GM13976 (cell line): ENCODE measurements at places on chromosomes 7 and 10.

DNA sequence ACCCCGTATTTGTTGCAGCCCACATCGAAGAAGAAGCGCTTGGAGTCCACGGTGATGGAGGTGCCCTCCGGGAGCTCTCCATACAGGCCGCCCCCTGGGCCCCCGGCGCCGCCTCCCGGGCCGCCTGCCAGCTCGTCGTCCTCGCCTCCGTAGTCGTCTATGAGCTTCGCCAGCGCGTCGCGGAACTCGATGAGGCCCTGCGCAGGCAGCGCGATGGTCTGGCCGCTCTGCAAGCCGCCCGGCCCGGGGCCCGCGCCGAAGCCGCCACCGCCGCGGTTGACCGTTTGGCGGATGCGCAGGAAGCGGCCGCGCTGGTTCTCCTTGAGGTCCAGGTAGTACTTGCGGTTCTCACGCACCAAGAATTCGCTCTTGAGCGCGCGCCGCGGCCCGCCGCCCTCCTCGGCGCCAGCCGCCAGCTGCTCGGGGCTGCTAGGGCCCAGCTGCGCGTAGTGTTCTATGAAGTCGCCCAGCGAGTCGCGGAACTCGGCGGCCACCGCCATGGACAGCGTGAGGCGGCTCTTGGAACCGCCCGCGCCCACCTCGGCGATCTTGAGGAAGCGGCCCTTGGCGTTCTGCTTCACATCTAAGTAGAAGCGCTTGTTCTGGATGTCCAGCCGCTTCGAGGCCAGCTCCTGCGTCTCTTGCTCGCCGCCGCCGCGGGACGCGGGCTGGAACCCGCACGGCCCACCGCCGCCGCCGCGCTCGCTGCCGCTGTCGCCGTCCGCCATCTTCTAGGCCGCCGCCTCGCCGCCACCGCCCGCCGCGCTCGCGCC is 523 bp downstream of the PURB start:
- DNase-seq = peak; percentile 52

DNA sequence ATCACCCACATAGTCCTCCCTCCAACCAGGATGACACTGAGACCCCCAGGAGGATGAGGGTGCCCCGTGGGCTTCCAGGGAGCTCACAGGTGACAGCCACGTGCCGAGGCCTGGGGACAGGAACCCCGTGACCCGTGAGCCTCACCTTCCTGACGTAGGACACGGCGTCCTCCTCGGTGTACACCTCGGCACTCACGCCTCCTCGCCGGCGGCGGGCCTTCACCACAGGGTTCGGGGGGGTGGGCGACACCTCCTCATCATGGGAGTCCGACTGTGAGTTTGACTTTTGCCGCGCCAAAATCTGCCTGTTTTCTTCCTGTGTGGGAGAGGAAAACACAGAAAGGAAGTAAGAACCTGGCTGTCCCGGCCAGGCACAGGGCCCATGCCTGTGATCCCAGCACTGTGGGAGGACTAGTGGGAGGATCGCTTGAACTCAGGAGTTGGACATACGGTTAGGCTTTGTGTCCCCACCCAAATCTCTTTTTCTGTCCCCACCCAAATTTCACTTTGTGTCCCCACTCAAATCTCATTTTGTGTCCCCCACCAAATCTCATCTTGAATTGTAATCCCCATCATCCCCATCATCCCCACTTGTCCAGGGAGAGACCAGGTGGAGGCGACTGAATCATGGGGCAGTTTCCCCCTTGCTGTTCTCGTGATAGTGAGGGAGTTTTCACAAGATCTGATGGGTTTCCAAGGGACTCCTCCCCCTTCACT is 45.9 kb upstream of the DNAAF5 start:
- DNase-seq = no peak

DNA sequence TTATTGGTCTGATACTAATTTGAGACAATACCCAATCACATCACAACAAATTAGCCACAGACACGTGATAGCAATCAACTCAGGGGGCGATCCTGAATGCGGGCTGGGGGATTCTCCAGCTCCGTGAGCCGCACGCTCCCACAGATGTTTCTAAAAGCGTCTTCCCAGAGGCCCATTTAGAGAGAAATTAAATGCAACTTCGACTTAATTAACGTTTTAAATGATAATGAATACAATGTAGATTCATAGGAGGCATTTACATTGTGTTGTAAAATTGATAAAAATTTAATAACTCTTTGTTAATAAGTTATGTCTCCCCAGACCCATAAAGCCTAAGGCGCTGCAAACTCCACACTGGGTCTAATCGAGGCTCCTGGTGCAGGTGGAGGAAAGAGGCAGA is 642.6 kb downstream of the KCNMA1 start:
- no peak for DNase-seq

DNA sequence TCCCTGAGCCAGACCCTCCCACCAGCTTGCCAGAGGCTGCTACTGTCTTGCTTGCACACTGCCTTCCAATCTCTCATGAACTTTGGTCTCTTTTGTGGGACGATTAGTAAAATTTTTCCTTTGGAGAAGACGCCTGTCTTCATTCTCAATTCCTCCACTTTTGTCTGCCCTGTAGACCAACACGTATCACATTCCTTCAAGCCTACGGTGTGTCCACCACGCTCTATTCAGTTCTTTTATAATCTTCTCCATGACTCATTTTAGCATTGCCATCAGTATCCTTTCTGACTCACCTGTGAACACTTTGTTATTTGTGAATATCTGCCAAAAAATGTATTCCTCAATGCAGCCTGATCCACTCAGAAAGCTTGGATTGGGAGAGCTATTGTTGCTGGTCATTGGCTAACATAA is 1.4 kb downstream of the GIMAP5 start:
- DNase-seq = no peak

DNA sequence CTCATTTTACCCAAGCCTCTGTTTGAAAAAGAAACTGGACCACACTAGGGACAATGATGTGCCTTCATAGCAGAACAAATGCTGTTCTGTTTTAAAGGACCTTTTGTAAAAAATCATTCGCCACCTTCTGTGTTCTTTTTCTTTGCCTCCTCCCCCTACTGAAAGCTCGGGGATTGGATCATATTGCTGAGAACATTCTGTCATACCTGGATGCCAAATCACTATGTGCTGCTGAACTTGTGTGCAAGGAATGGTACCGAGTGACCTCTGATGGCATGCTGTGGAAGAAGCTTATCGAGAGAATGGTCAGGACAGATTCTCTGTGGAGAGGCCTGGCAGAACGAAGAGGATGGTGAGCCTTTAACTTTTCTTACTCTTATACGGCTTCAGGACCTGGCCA is 62.2 kb downstream of the POLL start:
- no peak for DNase-seq

DNA sequence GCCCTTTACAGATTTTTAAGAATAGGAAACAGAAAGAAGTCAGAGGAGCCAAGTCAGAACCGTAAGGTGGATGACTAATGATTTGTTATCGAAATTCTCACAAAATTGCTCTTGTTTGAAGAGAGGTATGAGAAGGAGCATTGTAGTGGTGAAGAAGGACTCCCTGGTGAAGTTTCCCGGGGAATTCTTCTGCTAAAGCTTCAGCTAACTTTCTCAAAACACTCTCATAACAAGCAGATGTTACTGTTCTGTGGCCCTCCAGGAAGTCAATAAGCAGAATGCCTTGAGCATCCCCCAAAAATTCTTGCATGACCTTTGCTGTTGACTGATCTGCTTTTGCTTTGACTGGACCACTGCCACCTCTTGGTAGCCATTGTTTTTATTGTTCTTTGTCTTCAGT is 152.9 kb downstream of the HGF start:
- no peak for DNase-seq

DNA sequence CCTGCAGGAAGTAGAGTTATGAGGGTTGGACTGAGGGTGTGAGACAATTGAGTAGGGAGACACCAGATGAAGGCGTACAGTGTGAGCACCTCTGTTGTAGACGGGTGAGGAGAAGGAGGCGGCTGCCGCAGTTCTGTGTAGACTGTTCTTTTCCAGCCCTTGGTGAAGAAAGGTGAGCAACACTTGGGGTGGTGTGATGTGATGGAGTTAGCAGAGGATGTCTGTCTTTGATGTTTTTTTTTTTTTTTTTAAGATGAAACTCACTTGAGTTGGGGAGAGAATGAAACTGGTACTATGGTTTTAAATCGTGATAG is 42.8 kb upstream of the RNF216 start:
- DNase-seq = no peak

GRCh38 chr7:90337106-90337505 is 9.4 kb upstream of the GTPBP10 start:
- no peak for DNase-seq

GRCh38 chr10:117184296-117184695 is 13.0 kb upstream of the KCNK18 start:
- DNase-seq = no peak

GRCh38 chr10:77381750-77382149 is 255.9 kb downstream of the KCNMA1 start:
- no peak for DNase-seq

GRCh38 chr10:71933651-71934050 is 30.5 kb upstream of the CHST3 start:
- peak; percentile 64 for DNase-seq

GRCh38 chr10:13816195-13816925 is 229.6 kb downstream of the PRPF18 start:
- no peak for DNase-seq

DNA sequence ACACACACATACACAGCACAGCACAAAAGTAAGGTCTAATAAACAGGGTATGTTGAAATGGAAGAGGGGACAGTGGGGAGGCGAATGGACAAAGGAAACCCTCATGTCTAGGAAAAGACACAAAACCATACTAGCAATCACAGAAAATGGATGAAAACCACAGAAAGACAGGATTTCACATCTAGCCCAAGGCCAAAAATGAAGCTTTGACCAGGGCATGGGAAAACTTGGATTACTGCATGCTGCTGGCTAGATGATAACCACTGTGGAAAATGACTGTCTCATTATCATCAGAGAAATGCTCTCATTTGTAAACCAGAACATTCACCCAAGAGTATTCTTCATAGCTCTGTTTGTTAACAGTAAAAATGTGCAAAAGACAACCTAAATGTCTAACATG is 88.2 kb downstream of the SFMBT2 start:
- no peak for DNase-seq

DNA sequence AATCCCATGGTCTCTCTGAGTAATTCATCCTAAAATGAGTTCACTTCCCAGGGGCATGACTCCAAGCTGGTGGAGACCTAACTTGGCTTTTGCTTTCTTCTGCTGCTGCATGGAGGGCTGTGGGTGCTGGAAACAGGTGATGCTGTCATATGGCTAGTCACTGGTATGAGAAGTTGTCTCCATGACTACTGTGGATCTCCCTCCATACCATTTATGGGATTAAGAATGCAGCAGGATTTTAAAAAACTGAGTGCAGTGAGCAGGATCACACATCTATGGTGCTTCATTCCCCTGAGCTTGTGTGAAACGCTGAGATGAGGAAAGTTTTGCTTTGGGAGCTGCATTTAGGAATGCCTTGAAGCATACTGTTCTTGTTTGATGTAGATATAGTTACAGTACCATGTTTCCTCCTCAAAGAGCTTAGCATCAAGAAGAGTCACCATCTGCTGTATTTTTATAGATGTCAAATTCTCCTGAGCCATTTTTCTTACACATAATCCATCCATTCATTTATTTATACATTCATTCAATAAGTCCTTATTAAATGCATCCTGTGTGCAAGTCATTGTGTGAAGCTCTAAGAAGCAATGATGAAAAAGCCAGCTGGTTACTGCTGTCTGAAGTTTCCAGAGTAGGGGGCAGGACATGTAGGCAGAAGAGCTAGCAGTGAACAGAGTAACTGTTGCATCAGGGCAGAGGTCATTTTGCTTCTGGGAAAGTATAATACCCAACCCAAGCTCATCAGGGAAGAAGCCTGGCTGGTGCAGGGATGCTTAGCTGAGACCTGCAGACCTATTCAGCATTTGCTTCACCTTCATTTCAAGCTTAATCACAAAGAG is 534.8 kb downstream of the AUTS2 start:
- no peak for DNase-seq

DNA sequence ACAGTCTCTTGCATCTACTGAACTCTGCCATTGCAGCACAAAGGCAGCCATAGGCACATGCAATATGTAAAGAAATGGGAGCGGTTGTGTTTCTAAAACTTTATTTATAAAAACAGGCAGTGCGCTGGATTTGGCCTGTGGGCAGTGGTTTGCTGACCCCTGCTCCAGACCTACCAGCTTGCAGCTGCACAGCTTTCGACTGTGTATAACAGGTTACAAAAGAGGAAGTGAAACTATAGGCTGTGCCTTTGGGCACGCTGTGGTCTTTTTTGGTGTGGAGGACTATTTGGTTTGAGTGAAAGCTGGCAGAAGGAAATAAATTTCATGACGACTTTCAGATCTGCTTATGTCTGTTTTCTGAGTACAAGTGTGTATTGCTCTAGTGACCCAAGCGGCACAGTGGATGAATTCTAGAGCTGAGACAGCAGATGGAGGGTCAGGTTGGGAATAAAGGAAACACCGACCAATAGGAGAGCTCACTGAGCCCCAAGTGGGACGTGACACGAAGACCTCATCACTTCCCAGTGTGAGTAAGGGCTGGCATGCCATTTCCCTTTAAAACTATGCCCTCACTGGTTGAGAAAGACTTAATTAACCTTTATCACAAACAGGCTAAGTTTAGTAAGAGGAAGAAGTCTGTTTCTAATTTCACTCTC is 152.7 kb downstream of the ANK3 start:
- DNase-seq = peak; percentile 43

DNA sequence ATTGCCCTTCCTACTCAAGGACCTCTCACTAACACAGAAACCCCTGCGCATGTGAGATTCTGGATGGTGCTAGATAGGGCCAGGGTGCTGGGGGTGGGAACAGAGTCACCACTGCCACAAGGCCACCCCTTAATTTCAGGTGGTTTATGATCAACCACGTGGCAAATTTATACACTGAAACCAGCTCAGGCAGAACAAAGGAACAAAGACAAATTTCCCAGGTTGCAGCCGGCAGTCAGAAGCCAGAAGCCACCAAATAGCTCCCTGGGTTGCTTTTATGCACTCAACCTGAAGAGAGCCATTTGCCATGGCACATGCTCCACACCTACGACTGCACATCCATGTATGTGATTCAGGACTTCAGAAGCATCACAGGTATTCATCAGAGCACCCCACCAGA is 2.5 kb downstream of the VOPP1 start:
- no peak for DNase-seq

DNA sequence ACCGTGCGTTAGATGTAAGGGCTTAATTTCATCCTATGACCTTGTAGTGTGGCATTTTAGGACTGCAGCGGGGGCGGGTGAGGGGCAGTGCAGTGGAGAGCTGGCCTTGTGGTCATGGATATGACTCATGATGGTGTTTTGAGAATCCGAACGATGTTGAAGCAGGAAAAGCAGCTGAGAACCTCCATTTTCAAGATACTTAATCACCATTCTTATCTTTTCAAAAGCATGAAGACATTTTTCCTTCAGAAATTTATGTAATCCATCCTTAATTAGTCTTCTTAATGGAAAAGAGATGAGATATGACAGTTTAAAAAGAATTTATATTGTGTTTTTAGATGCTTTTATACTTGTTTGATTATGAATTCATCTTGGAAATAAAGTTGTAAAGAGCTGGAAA is 9.6 kb downstream of the ATP5F1C start:
- DNase-seq = no peak

DNA sequence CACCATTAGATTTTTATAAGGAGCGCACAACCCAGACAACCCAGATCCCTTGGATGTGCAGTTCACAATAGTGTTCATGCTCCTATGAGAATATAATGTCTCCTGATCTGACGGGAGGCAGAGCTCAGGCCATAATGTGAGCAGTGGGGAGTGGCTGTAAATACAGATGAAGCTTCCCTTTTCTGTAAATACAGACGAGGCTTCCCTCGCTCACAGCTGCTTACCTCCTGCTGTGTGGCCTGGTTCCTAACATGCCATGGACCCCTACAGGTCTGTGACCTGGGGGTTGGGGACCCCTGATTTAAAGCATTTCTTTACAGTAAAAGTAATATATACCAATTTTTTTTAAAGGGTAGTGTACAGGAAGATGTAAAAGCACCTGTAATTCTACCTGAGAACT is 33.2 kb downstream of the HELLS start:
- DNase-seq = no peak
